HuH-7 (cell line): ENCODE measurements at places on chromosomes 3 and 15.

DNA sequence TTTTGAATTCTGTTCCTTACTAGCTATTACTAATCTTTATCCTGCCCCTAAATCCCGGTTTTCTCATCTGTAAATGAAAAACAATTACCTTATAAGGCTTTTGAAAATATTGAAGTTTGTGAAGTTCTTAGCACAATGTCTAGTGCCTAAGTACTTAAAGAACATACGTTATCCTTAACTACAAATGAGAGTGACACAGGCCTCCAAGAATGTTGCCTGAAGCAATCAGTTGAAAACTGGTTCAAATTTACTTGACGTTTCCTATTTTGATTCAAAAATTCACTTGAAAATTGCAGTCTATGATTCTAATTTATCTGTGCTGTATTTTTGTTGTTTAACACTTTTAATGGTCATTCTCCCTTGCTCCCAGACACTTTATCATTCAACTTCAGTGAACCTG, 3.2 kb downstream of the SENP7 start:
- no peak for DNase-seq

- DNase-seq = no peak
Observed at GRCh38 chr15:44216958-44217357, 21.9 kb upstream of the FRMD5 start.

DNA sequence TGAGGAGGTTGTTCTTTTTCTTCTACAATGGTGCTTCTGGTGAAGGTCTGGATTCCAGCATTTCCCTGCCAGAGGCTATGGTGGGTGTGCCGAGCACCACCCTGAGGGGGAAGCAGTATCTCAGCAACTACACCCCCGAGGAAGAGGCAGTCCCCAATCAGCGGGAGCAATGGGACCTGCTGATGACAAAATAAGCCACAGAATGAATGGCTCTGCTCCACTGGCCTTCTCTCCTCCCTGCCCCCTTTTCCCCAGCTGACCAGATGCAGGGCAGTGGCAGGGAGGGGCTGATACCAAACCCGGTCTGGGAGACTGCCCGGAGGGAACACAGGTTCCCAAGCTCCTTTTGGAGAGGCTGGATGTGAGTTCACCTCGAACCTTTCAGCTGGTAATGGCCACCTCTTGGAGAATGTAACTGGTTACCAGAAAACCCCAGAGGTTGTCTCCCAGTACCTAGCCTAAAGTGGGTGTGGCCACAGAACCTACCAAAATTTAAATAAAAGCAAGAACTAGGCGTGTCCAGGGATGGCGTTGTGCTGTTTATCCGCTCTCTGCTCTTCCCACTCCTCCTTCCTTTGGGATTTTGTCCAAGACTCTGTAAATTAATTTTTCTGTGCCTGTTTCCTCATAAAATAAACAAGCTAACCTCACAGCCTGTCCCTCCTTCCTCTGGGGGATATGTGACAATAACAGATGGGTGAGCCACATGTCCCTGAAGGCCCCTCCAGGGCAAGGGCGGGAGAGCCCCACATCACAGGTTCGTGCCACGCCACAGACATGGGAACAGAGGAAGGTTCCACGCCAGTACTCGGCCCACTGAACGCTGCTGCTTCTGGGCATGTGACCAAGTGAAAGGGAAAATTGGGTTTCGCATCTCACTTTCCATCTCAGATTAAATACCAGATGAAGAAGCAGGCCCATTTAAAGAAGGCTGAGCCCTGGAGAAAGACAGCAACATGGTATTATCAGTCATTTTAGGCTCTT, 35.1 kb upstream of the SPTBN5 start:
- no peak for DNase-seq

DNA sequence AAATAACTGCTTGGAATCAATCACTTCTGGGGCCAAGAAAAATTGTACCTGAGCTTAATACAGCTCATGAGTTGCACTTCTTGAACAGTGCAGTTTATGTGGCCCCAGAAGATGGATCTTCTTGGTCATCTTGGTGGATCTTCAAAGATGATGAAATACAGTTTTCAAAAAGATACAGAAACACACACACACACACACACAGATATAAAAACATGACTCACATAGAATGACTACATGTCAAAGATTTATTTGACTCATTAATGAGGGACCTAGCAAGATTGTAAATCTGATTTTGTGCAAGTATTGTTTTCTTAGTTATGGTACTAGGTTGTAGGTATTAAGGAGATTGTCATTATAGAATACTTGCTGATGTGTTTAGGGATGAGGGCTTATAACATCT, 32.6 kb downstream of the PDCD6IP start:
- no peak for DNase-seq

DNA sequence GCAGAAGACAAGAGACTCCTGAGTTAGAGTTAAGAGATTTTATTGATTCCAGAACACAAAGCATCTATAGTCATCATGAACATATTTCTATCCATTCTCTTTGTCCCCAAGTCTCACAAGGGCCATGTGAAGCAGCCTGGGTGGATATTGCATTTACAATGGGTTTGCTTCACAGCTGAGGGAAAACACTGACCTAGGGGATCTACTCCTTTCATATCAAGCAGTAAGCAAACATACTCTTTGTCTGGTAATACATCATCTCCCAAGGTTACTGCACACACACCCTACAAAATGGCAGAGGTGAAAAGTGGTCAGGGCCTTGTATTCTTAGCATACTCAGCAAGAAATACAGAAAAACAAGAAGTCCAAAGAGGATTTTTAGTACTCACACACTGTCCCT, 267.7 kb upstream of the BCHE start:
- no peak for DNase-seq

DNA sequence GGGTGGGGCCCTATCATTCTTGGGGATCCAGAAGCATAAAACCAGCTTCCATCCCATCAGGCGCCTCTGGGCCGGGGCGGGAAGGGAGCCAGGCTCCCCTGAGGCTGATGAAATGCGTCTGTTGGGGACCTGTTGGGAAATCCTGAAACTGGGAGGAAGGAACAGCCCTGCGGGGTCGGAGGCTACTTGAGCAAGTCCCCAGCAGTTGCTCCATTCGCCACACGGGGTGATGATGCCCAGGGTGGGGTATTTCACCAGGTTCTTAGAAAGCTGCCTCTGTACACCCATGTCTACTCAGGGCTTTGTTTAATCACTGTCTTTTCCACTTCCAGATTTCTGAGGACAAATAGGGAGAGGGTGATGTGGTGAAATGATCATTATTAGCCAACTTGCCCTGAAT, 25.4 kb upstream of the TSEN2 start:
- DNase-seq = no peak

DNA sequence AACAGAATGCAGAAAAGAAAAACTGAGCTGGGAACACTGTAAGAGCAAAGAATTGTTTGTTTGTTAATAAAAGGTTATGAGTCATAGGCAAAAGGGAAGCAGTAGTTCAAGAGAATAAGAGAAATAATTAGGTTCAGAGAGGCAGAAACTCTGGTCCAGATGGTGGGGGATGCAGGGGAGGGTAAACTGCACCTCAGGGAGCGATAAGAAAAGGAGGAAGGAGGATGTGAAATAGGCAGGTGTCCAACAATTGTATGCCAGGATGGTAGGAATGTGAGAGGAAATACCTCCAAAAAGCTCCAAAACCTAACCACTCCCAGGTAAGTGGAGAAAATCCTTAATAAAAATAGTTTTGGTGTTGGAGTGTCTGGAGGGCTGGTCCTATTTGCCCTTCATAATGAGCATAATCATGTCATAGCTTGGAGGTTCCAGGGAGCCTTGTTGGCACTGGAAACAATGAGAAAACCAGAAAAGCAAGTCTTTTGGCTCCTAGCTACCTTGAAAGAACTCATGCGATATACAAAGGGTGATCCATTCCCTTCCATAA, 405.4 kb upstream of the TBL1XR1 start:
- DNase-seq = no peak

GRCh38 chr15:66653398-66653797, 48.6 kb upstream of the SMAD6 start:
- no peak for DNase-seq

- DNase-seq = no peak
Observed at GRCh38 chr3:71107926-71108325, 475.6 kb downstream of the FOXP1 start.

DNA sequence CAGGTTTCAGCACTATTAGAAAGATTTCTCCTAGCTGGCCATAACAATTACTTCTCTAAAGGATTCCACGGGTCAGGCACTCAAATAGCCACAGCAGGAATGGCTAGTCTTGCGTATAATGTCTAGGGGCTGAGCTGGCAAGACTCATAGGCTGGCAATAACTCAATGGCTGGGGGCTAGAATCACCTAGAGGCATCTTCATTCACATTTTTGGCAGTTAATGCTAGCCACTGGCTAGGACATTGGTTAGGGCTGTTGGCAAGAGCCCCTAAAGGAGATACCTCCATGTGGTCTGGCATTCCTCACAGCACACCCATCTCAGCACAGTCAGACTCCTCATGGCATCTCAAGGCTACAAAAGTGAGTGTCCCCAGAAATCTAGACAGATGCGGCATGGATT, 6.2 kb downstream of the SUSD5 start:
- DNase-seq = no peak

- no peak for DNase-seq
Observed at GRCh38 chr15:39115379-39116057, 465.4 kb upstream of the THBS1 start.

DNA sequence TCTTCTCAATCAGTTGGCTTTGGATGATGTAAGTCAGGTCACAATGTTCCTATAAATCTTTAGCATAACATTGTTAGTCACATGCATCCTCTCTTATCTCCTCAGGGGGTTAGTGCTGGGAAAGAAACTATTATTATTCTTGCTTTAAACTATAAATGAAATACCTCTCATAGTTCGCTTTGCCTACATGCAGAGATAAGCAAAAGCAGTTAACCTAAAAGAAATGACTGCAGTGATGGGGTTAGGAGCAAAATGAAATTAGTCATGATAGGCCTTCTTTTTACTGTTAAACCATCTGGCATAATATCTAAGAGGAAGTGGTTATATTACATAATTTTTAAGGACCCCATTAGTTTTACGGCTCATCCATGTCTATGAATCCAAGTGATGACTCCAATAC, 91.7 kb upstream of the IGSF10 start:
- no peak for DNase-seq

DNA sequence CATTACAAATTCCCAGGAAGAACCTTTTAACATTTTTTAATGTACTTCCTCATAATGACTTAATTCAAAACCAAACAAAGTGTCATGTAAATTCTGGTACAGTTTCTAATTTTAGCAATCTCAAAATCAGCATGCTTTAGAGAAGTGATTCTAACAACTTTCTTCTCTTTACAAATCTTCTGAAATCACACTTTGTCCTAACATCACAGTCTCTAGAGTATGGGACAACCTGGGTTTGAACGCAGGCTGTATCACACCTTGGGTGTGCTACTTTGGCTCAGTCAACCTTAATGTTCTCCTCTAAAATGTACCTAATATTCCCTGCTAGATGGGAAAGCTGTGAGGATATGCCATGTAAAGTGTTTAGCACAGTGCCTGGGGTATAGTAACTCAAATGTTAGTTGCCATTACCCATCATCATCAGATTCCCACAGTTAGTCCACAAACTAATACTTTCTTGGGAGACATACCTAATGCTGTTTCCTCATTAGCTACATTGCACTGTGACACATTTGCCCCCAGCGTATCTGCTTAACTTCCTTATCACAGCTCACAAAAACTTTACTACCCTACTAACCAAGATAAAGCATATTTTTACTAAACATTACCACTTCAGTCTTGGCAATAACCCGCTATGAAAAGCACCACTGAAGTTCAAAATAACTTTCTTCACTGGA, 3.1 kb downstream of the TSPAN3 start:
- no peak for DNase-seq

GRCh38 chr15:100832149-100832942, 47.3 kb upstream of the ALDH1A3 start:
- DNase-seq = no peak

DNA sequence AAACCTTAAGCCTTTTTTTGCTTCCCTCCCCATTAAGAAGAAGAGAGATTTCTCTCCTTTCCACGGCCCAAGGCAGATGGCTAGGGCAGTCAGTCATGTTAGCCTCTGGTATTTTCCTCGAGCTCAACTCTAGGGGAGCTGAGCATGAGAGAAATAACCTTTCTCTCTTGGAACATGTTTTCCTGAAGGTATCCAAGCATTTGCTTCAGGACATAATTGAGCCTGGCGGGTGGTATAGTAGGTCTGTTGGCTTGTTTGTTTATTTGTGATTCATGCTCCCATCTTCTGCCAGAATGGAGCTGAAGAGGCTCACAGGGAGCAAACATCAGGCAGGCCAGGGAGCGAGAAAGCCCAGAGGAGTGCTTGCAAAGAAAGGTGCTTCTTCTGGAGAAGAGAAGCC, 102.5 kb downstream of the MESD start:
- no peak for DNase-seq

DNA sequence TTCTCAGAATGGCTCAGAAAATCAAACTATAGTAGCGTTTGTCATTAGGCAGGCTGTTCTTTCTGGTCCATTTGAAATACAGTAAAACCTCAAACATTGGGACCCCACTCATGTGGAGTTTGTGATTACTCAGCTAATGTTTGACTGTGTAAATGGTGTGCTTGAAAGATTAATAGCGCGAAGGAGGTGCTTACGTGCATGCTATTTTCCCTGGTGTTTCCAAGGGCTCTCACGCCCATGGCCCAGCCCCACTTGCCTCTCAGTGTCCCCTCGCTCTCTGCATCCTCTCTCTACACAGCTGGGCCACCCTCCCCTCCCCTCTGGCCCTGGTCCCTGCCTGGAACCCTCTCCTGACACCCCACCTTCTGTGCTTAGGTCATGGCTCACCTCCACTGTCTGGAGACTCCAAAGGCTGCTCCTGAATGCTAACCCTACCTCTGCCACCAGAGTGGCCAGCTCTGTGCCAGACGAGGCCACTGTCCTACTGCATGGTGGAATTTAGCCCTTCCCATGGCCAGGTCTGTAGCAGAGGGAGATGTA, 194.2 kb downstream of the PLCL2 start:
- no peak for DNase-seq

DNA sequence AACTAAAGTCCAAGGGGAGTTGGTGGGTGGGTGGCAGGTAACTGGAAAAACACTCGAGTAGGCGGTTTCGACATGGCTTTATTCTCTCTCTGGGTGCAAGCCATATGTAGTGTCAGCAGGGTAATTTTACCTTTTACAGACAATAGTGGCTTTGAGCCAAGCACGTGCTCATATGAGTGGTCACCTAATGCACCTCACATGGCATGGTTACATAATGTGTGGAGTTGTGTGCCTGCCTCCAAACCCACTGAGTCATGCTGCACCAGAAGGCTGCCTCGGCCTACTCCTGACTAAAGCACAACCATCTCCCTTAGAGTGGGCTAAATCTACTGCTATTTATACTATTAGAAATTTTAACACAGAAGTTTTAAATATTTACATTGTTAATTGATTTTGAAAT, 16.5 kb downstream of the CCRL2 start:
- no peak for DNase-seq

DNA sequence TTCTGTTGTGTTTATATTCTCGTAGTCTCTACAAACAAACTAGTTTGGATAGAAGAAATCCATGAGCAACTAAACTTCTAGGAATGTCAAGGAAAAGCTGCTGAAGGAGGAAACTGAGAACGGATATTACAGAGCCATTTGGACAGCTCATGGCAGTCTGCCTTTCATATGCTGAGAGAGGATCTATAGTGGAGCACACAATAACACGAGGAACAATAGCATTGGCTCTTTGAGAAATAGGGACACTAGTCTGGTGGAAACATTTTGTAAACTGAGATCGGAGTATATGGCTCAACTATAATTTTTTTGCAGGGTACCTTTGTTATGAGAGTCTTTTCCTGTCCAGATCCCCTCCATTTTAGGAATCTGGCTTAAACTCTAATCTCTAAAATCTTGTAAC, 200.5 kb downstream of the CLSTN2 start:
- DNase-seq = no peak

- peak; percentile 10 for DNase-seq
Observed at GRCh38 chr3:159619341-159619885, 369.2 kb upstream of the IL12A start.
